CD4-positive, alpha-beta T cell treated with Interferon alpha-2 for 1 hour (primary cell): ENCODE measurements at places on chromosomes 13 and 19.
A peak's percentile ranks its signal among the peaks of the same experiment; 100 is the strongest.

DNA sequence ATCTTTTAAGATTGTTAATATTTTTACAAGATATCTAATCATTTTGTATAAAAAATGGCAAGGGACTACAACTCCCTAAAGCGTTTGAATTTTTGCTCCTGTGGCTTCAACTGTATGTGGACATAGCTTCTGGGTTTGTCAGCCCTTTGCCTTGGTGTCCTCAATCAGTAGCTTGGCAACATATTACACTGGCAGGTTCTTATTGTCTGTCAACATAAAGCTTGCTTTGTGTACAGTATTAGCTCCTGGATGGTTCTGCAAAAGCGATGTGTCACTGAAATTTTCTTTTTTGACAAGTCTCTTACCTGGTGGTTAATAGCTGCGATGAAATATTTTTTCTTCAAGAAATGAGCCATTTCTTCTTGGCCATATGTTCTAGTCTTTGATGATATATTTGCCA is 190.0 kb downstream of the HS6ST3 start:
- DNase-seq = no peak

DNA sequence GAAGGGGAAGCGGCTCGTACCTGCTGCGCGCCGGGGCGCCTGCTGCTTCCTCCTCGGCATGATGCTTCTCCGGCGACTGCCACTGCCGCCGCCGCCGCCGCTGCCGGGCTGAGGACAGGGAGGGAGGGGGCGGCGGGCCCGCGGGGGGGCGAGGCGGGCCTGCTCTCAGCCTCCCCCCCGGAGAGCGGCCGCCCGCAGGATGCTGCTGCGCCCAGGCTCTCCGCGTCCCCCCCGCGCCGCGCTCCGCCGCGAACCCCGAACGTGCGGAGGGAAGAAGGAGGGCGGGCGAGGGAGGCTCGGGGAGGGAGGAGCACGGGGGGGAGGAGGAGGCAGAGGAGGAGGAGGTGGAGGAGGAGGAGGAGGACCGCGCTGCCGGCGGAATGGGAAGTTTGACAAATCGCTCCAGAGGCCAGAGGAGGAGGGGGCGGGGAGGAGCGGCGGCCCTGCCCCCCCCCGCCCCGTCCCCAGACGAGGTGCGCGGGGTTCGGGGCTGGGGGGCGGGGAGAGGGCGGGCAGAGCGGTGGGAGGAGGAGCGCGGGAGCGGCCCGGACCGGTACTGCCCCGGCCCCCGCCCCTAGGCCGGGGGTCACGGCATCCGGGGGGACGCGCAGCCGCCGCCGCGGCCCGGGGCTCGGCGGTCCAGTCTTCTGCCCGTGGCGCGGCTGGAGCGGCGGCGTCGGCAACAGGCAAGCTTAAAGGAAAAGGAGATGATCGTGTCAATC is at the start of gene TSHZ3:
TSHZ3 (minus strand) TSS at position 277 of the 722 bp plus-strand sequence; CDS start at position 60, 217 bp downstream.
- DNase-seq = peak; percentile 61

DNA sequence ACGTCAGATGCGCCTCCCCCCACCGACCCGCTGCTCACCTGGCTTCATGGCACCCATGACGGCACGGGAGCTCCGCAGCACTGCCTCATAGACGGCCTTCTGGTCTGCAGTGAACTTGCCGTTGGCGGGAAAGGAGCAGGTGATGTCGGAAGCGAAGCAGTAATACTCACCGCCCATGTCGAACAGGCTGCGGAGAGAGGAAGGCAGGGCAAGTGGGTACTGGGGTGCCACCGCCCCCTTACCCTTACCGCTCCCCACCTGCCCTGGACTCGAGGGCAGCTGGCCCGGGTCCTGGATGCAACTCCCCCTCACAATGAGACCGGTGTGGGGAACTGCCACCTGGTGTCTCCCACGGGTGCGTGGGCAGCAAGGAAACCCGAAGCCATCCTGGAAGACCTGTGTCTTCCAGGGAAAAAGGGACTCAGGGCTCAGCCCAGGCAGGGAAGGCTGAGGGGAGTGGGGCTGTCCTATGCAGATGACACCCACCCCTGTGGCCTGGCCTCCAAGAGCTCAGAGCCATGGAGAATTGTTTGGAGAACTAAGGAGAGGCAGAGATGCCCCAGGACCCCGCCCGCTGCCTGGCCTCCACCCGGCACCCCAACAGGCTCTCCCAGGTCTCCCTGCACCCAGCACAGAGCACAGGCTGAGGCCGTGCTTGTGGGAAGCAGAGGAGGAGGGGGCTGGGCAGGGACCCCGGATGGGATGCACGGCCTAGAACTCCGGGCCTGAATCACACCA is 28.3 kb downstream of the CEBPG start:
- no peak for DNase-seq

- DNase-seq = no peak
These were observed 97.0 kb upstream of the GPR183 start for GRCh38 chr13:99404005-99404755.

- no peak for DNase-seq
These were observed 771.0 kb downstream of the EFNB2 start for GRCh38 chr13:105764486-105764885.

DNA sequence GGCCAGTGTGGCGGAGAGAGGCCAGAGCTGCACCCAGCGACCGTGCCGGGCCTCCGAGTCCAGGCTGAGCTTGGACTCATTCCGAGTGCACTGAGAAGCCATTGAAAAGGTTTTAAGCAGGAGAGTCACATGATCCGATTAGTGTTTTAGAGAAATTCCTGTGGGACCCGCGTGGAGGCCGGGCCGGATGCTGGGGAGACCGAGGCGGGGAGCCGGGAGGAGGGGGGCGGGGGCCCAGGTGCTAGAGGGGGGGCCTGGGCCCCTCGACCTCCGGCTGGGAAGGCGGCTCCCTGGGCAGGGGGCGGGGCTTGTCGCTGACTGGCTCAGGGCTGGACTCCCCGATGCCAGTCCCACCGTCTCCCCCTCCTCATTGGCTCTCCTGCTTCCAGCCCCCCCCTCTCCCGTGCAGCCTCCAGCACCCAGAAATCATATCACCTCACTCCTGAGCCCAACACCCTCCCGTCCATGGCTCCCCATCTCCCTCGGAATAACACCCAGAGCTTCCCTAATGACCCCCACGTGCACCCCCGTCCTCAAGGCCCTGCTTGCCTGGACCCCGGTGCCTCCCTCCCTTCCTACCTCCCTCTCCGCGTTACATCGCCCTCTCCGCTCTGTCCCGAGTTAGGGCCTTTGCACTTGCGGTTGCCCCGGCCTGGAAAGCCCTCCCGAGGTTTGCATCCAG is 5.2 kb upstream of the ZNF579 start:
- DNase-seq = peak; percentile 43

GRCh38 chr19:30799865-30800755 is 427.9 kb downstream of the ZNF536 start:
- peak; percentile 10 for DNase-seq

DNA sequence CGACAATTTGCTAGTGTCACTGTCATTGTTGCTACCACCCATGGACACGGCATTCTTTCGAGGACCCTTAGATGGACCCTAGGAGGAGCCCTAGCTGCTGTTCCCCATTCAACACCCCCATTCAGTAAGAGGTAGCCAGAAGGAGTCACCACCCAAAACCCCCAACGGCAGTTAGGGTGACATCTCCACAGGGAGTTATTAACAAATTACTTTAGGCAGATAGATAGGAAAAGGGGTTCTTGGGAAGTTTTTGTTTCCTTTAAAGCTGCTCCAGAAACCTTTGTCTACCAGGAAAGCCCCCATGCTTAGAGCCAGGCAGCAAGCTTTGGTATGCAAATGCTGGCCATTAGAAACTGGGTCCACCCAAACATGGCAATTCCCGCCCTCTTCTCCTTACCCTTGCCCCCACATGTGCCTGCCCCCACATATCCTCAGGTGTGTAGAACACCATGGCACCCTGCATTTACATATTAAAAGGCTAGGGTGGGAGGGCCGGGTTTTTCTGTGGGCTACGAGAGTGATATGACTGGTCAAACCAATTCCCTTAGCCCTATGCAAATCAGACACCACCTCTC is 190.9 kb downstream of the SLITRK6 start:
- no peak for DNase-seq

GRCh38 chr19:28501976-28502375 is 711.0 kb downstream of the UQCRFS1 start:
- DNase-seq = no peak

- peak; percentile 66 for DNase-seq
These were observed 104.4 kb downstream of the TM9SF2 start for GRCh38 chr13:99605420-99606323.

GRCh38 chr13:87244256-87244890 is 426.8 kb upstream of the SLITRK5 start:
- DNase-seq = no peak

DNA sequence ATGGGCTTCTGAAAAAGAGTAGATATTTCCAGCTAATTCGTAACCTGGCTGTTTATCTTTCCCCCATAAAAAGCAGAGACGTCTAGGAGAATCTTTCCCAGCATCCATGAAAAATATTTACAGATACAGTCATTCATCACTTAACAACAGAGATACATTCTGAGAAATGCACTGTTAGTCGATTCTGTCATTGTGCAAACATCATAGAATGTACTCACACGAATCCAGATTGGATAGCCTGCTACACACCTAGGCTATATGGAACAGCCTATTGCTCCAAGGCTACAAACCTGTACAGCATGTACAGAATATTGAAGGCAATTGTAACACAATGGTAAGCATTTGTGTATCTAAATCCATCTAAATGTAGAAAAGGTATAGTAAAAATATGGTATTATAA is 530.2 kb upstream of the NBEA start:
- no peak for DNase-seq

GRCh38 chr19:9413240-9413954 is 22.0 kb downstream of the ZNF266 start:
- no peak for DNase-seq

DNA sequence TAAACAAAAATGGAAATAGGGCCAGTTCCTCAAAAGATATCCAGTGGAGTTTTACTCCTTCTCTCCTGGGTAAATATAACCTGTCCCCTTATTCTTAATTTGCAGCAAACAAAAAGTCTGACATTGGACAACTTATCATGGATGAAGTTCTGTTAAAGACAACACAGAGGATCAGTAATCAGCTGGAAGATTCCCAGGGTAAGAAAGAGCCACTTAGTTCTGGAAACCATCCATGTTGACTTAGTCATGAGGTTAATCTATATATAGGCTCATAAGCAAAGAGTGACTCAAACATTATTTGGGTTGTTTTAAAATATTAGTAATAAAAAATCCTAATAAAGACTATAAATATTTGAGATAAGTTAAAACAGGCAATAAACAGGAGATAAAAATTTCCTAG is 40.5 kb upstream of the EBPL start:
- no peak for DNase-seq

- DNase-seq = no peak
These were observed 540.4 kb downstream of the DIAPH3 start for GRCh38 chr13:59623206-59623915.

DNA sequence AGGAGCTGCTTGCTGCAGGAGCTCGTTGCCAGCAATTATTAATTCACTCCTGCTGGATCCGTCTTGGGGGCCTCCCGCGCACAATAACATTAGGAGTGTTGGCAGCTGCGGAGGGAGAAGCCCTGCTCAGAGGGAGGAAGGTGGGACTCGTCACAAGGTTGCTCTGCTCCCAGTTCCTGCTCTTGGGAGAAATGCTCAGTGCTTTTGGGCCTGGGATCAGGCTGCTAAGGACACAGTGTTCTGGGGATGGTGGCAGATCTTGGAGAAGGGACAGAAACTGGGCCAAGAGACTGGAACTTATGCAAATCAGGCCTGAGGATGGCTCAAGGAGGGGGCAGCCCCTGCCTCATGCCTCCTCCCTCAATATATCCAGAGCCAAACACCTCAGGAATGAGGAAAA is 78.9 kb upstream of the OLFM4 start:
- DNase-seq = no peak

GRCh38 chr19:33675501-33676124 is 53.9 kb downstream of the CHST8 start:
- DNase-seq = no peak

GRCh38 chr13:42992764-42993122 is 702 bp upstream of the EPSTI1 start:
- DNase-seq = no peak

GRCh38 chr19:900302-901111 is 7.2 kb downstream of the RNU6-9 start:
- DNase-seq = peak; percentile 34
